ENCODE measurements at places on chromosomes 6 and 20. TPM values are rescaled to one million over a fixed set of nuclear protein-coding genes. Genes with fewer than 3 reads are reported as not detected.

GRCh38 chr6:139841794-139842215 is 467.4 kb upstream of the CITED2 start:
- H3K4me1 ChIP-seq, result no peaks in the 10 kb centered on the region
- DNase-seq, result no peak
- no peaks in the 10 kb centered on the region for H3K27me3 ChIP-seq
- H3K27ac ChIP-seq, result no peak overlapping the region

- peaks cover 15% of the 10 kb centered on the region for H3K36me3 ChIP-seq
- no peak overlapping the region for H3K27ac ChIP-seq
- H3K4me1 ChIP-seq, result no peaks in the 10 kb centered on the region
- H3K27me3 ChIP-seq, result no peaks in the 10 kb centered on the region
- H3K4me3 ChIP-seq, result no peak overlapping the region
Measured at GRCh38 chr20:41467690-41468089, 101.1 kb upstream of the EMILIN3 start.

The SLC16A10 gene
- total RNA-seq, result 14.9 TPM

The HSPA1B gene
- 696 TPM for total RNA-seq

The SLC17A1 gene
- not detected for total RNA-seq

DNA sequence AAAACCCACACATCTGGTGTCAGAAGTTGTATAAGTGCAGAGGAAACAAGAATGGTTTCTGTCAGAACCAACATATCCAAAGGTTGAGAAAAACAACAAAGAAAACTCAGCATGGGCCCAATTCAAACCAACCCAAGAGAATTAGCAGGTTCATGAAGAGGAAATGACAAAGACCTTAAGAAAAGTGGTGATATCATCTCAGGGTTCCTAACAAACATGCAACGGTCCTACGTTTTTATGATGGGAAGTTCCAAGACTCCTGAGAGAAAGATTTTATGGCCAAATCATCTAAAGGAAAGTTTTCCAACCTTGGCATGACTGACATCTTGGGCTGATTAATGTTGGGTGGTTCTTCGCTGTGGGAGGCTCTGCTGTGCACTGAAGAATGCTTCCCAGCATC is 23.0 kb downstream of the TFB1M start:
- DNase-seq, result no peak
- no peaks in the 10 kb centered on the region for H3K4me1 ChIP-seq
- H3K27me3 ChIP-seq, result no peaks in the 10 kb centered on the region
- no peak overlapping the region for H3K4me3 ChIP-seq

DNA sequence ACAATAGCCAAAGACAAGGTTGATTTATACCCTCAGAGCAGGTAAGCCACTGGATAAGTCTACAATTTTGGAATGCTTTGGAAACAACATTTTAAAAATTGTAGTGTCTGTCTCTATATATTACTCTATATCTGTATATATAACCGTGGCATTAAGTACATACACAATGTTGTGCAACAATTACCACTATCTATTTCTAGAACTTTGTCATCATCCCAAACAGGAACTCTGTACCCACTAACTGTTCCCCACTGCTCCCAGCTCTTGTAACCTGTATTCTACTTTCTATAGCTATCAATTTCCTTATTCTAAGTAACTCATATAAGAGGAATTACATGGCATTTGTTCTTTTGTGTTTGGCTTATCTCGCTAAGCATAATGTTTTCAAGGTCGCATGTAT is 78.2 kb upstream of the ASCC3 start:
- H3K27ac ChIP-seq, result no peak overlapping the region
- DNase-seq, result no peak
- H3K4me3 ChIP-seq, result no peak overlapping the region

- H3K4me3 ChIP-seq, result no peak overlapping the region
- H3K36me3 ChIP-seq, result no peaks in the 10 kb centered on the region
- H3K27ac ChIP-seq, result no peak overlapping the region
- peaks cover 2% of the 10 kb centered on the region for H3K27me3 ChIP-seq
- H3K4me1 ChIP-seq, result peaks cover 30% of the 10 kb centered on the region
Measured at GRCh38 chr20:50728981-50729874, 2.2 kb upstream of the PARD6B start.

The SIRPB2 gene
- 1.8 TPM for total RNA-seq

The TREML2 gene
- 0.11 TPM for total RNA-seq

GRCh38 chr6:121652223-121652622 is 216.8 kb downstream of the GJA1 start:
- no peak overlapping the region for H3K27ac ChIP-seq
- H3K36me3 ChIP-seq, result no peaks in the 10 kb centered on the region
- H3K4me1 ChIP-seq, result no peaks in the 10 kb centered on the region
- DNase-seq, result no peak

DNA sequence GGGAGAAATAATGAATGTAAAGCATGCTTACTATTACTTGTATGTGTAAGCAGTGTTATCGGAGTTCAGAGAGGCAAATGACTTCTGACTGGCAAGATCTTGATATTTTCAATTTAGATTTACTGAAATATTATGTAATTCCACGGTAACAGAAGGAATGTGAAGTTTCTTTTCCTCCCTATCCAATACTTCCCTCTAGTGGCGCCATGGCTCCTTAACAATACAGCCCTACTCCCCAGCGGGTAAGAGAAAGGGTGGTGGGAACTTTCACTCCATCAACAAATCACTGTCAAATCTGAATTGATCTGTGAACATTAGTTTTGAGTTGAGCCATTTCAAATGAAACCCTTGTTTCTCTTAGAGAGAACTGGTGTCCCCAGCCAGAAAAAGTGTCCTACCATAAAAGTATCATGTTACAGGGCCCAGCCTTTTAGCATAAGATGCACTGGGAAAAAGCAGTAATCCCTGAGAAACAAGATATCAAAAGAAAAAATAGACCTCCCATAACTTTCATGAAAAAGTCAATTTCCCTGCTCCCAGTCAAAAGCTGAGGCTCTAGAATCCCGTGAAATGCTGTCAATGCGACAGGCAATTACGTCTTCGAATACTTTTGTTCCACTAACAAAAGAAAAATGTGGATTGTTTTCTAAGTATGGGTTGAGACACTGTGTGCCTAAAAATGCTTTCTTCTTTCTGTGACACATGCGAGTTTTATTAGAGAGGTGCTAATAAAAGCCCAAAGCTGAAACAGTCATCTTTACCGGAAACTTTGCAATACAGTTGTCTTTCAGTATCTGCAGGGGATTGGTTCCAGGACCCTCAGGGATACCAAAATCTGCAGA is 12.9 kb downstream of the COX7A2 start:
- no peak overlapping the region for H3K4me3 ChIP-seq
- DNase-seq, result no peak
- H3K27me3 ChIP-seq, result no peaks in the 10 kb centered on the region
- no peak overlapping the region for H3K27ac ChIP-seq
- no peaks in the 10 kb centered on the region for H3K4me1 ChIP-seq
